ENCODE measurements at places on chromosomes 5 and 9. TPM values are rescaled to one million over a fixed set of nuclear protein-coding genes. Genes with fewer than 3 reads are reported as not detected.

Gene TLX3
- not detected for total RNA-seq

Gene SHC3
- total RNA-seq: 0.52 TPM

Gene KIAA0825
- 5.2 TPM for total RNA-seq

Gene ARL14EPL
- total RNA-seq: not detected

Gene SLC2A6
- total RNA-seq: 0.52 TPM

Gene SYNPO
- total RNA-seq: 6.3 TPM

Gene FLT4
- total RNA-seq: 8.4 TPM

Gene CBY3
- not detected for total RNA-seq

Gene TOPORS
- total RNA-seq: 15.1 TPM

Gene HARS2
- total RNA-seq: 15.7 TPM

Gene OMD
- 4.7 TPM for total RNA-seq

Gene OR5C1
- total RNA-seq: not detected

Gene SPATA31A1
- not detected for total RNA-seq

Gene ABCA2
- total RNA-seq: 5.2 TPM

Gene UBE2QL1
- 0.52 TPM for total RNA-seq

Gene GMCL2
- total RNA-seq: not detected

Gene TRIM7
- 9.9 TPM for total RNA-seq

Gene TAS2R1
- total RNA-seq: not detected

Gene NR2F1
- 4.2 TPM for total RNA-seq

Gene NR2F1-AS1
- 5.2 TPM for total RNA-seq

Gene ADAMTS13
- total RNA-seq: 1.6 TPM

Gene PCDHGB5
- total RNA-seq: 3.7 TPM

Gene PROB1
- 23.5 TPM for total RNA-seq

Gene SELENOP
- 179 TPM for total RNA-seq

Gene ALDH1B1
- total RNA-seq: 11.5 TPM

Gene SPARC
- 1,314 TPM for total RNA-seq

Gene GABRG2
- not detected for total RNA-seq

Gene ACOT12
- total RNA-seq: 0.52 TPM

Gene ARID3C
- total RNA-seq: not detected

Gene SLC22A4
- total RNA-seq: 3.1 TPM

Gene MYOZ3
- total RNA-seq: 4.7 TPM

Gene PCDHA5
- not detected for total RNA-seq

Gene RNF208
- total RNA-seq: not detected

Gene GCNT4
- under 0.01 TPM for total RNA-seq

Gene FOXD1
- total RNA-seq: 0.52 TPM

Gene ASB6
- 4.2 TPM for total RNA-seq

Gene GFI1B
- total RNA-seq: 1.0 TPM

Gene CERCAM
- 33.4 TPM for total RNA-seq

Gene EXD3
- total RNA-seq: 8.4 TPM

Gene FST
- total RNA-seq: 24.5 TPM

Gene TIMD4
- total RNA-seq: 3.1 TPM

Gene SLIT3
- total RNA-seq: 7.8 TPM

Gene PCDHB2
- 2.6 TPM for total RNA-seq

Gene IRX2
- total RNA-seq: 0.52 TPM

Gene ATP10B
- total RNA-seq: under 0.01 TPM

Gene NEUROG1
- not detected for total RNA-seq

Gene C9orf57
- not detected for total RNA-seq

Gene CDKN2B
- not detected for total RNA-seq

Gene CRAT
- total RNA-seq: 27.1 TPM

Gene ADAMTS19
- 106 TPM for total RNA-seq

Gene SMIM33
- not detected for total RNA-seq

Gene TAF11L4
- total RNA-seq: not detected

Gene FOXD4
- total RNA-seq: 0.52 TPM

Gene NSG2
- under 0.01 TPM for total RNA-seq

Gene ANKRD31
- total RNA-seq: under 0.01 TPM

Gene NUDCD2
- total RNA-seq: 5.7 TPM

Gene TTLL11
- total RNA-seq: 13.0 TPM

Gene EXOSC2
- 27.1 TPM for total RNA-seq

Data from skeletal muscle tissue (tissue), 5 donors.